ENCODE measurements at places on chromosomes 4 and X. TPM values are rescaled to one million over a fixed set of nuclear protein-coding genes. Genes with fewer than 3 reads are reported as not detected.

MAGEE2 gene
- not detected for total RNA-seq

ATP5ME gene
- 255 TPM for total RNA-seq

- H3K4me1 ChIP-seq = peaks cover 17% of the 10 kb centered on the region
- H3K27me3 ChIP-seq = no peaks in the 10 kb centered on the region
- H3K4me3 ChIP-seq = no peak overlapping the region
- H3K36me3 ChIP-seq = no peaks in the 10 kb centered on the region
Measured at GRCh38 chr4:139919521-139919920, 234.5 kb downstream of the MAML3 start.

GRCh38 chr4:71445811-71446210 lies 107.0 kb downstream of the SLC4A4 start:
- H3K27ac ChIP-seq = no peak overlapping the region
- no peaks in the 10 kb centered on the region for H3K36me3 ChIP-seq
- H3K27me3 ChIP-seq = no peaks in the 10 kb centered on the region
- H3K4me3 ChIP-seq = no peak overlapping the region

DNA sequence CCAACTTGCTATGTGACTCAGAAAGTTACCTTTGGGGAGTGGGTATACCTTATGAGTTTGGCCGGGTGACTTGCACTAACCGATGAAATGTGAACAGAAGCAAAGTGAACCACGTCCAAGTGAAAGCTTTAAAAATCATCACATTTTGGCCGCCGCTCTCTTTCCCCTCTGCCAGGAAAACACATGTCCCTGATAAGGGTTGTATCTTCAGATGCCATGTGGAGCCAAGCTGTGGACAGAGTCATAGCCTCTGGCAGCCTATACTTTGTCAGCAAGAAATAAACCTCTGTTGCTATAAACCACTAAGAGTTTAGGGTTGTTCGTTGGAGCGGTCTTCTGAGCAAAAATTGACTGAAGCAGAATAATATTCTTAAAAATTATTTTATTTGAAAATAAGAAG lies 92.3 kb downstream of the PRDM5 start:
- H3K27ac ChIP-seq = no peak overlapping the region
- no peaks in the 10 kb centered on the region for H3K36me3 ChIP-seq
- H3K4me3 ChIP-seq = no peak overlapping the region
- no peaks in the 10 kb centered on the region for H3K27me3 ChIP-seq

DNA sequence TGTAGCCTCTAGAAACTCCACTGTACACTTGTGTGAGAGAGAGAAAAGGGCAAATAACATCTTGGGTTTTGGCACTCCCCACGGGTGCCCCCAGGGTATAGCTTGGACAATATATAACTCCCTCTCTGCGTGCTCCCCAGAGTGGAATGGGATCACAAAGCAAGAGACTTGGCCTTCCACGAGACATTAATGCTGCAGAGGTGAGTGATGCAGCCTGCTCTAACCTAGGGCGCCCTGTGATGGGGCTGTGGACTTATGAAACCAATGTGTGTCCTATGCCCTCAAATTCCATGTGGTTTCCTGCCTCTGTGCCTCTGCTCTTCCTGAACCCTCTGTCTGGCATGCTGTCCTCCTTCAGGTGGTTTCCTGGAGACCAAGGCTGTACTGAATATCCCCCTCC lies 22.0 kb upstream of the FAM9C start:
- H3K4me1 ChIP-seq = no peaks in the 10 kb centered on the region
- H3K27ac ChIP-seq = no peak overlapping the region
- H3K36me3 ChIP-seq = no peaks in the 10 kb centered on the region
- no peak overlapping the region for H3K4me3 ChIP-seq
- DNase-seq = no peak

- no peaks in the 10 kb centered on the region for H3K27me3 ChIP-seq
- no peaks in the 10 kb centered on the region for H3K4me1 ChIP-seq
- H3K36me3 ChIP-seq = no peaks in the 10 kb centered on the region
- no peak overlapping the region for H3K4me3 ChIP-seq
Measured at GRCh38 chrX:68372665-68373064, 60.6 kb downstream of the OPHN1 start.

CLTRN gene
- total RNA-seq = 1.0 TPM

DNA sequence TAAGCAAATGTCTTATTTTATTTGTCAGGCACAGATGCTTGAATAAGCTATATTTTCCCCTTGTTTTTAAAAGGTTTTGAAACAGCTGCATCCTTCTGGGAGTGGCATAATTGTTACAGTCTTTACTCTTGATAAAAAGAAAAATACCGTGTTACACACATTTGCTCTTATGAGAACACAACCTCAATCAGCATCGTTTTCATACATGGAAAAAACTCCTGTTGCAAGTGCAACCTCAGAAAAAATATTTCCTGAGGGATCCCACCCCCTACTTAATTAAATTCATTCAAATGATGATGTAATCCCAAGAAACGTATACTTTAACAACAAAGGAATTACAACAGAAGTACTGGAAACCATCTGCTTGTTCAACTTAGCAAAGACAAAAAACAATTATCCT lies 58.6 kb downstream of the SMAD1 start:
- no peaks in the 10 kb centered on the region for H3K27me3 ChIP-seq
- H3K27ac ChIP-seq = no peak overlapping the region
- no peak overlapping the region for H3K4me3 ChIP-seq
- no peaks in the 10 kb centered on the region for H3K36me3 ChIP-seq
- peaks cover 7% of the 10 kb centered on the region for H3K4me1 ChIP-seq

GRCh38 chr4:159177265-159178150 lies 74.6 kb downstream of the RAPGEF2 start:
- no peaks in the 10 kb centered on the region for H3K27me3 ChIP-seq
- H3K4me1 ChIP-seq = peaks cover 23% of the 10 kb centered on the region
- H3K27ac ChIP-seq = no peak overlapping the region

DNA sequence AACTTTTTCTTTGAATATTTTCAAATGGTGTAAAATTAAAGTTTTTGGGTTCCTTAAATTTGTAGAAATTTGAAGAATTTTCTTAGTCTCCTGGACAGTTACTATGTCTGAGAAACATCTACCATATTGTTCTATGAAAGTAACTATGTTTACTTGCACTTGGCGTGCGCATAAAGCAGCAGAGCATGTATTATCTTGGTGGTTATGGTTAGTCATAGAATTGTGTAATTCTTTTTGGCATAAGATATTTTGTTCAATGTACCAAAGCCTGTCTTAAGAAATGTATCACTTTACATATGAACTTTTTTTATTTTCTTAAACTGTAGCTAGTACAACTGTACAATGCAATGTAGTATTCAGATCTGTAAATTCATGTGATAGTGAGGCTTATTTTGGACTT lies 49.2 kb downstream of the CDS1 start:
- H3K27ac ChIP-seq = no peak overlapping the region
- no peaks in the 10 kb centered on the region for H3K36me3 ChIP-seq
- peak; percentile 85 for DNase-seq
- no peak overlapping the region for H3K4me3 ChIP-seq
- no peaks in the 10 kb centered on the region for H3K4me1 ChIP-seq

PDE5A gene
- total RNA-seq = 2.2 TPM

GUCY2F gene
- total RNA-seq = not detected

GRCh38 chrX:136016881-136017280 lies 31.6 kb downstream of the SLC9A6 start:
- no peaks in the 10 kb centered on the region for H3K4me1 ChIP-seq
- DNase-seq = no peak
- H3K27me3 ChIP-seq = no peaks in the 10 kb centered on the region
- no peak overlapping the region for H3K27ac ChIP-seq
- H3K36me3 ChIP-seq = peaks cover 3% of the 10 kb centered on the region
- no peak overlapping the region for H3K4me3 ChIP-seq

MAGEC2 gene
- not detected for total RNA-seq

GRCh38 chr4:2961811-2962441 lies 1.3 kb downstream of the NOP14 start:
- H3K4me3 ChIP-seq = peak overlapping the region; percentile 99
- H3K36me3 ChIP-seq = peaks cover 4% of the 10 kb centered on the region
- no peak overlapping the region for H3K27ac ChIP-seq
- H3K4me1 ChIP-seq = peaks cover 28% of the 10 kb centered on the region
- no peak for DNase-seq
- H3K27me3 ChIP-seq = no peaks in the 10 kb centered on the region

SSX2B gene
- not detected for total RNA-seq

DNA sequence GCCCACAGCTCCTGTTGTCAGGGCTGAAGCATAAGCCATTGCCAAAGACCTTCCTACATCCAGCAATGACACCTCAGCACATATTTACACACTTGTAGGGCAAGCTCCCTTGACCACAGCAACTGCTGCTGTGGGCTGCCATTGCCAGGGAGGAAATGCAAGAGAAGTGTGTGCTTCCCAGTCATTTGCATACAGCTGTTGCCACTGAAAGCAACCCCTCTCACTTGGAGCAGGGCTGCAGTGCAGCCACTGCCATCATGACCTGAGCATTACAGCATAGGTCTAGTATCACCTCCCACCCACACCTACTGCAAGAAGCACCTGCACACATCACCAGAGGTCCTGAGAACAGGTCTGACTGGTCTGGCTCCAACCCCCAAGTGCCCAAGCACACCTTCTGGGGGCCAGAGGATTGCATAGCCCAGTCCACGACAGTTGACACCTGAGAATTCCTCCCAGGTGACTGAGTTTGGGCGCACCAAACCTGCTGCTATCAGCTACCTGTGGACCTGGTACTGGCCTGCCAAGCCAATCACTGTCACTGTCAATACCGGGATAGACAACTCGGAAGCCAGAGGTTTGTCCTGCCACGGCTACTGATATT lies 636.5 kb upstream of the SLIT2 start:
- H3K36me3 ChIP-seq = no peaks in the 10 kb centered on the region
- no peak for DNase-seq
- H3K27ac ChIP-seq = no peak overlapping the region
- no peaks in the 10 kb centered on the region for H3K4me1 ChIP-seq

- no peak overlapping the region for H3K4me3 ChIP-seq
- no peak for DNase-seq
- H3K27ac ChIP-seq = no peak overlapping the region
Measured at GRCh38 chr4:40978548-40978947, 228.8 kb downstream of the NSUN7 start.

CFAP99 gene
- total RNA-seq = not detected

GRCh38 chrX:38817004-38817703 lies 15.9 kb downstream of the MID1IP1 start:
- no peaks in the 10 kb centered on the region for H3K4me1 ChIP-seq
- DNase-seq = no peak
- no peaks in the 10 kb centered on the region for H3K27me3 ChIP-seq
- no peak overlapping the region for H3K4me3 ChIP-seq
- no peaks in the 10 kb centered on the region for H3K36me3 ChIP-seq
- no peak overlapping the region for H3K27ac ChIP-seq

GRCh38 chrX:132463411-132463810 lies 25.4 kb downstream of the MBNL3 start:
- no peak for DNase-seq
- H3K27me3 ChIP-seq = no peaks in the 10 kb centered on the region
- H3K4me1 ChIP-seq = no peaks in the 10 kb centered on the region
- no peaks in the 10 kb centered on the region for H3K36me3 ChIP-seq
- no peak overlapping the region for H3K27ac ChIP-seq

DNA sequence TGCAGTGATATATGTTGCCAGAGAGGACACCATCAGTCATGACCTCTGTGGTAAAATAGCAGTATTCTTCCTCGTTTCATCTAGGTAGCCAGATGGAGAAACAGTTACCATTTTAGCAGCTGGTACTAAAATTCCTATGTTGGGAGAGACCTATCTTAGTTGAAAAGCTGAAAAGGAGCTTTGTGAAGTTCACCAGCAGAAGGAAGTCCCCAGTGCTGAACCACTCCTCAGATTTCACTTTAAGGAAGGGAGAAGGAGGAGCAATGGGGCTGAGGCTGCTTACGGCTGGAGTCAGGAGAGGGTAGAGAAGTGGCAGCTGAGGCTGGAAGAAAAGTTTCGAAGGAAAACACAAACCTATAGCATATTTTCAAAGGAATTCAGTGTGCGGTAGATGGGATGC lies 103.7 kb downstream of the ATXN3L start:
- peaks cover 10% of the 10 kb centered on the region for H3K4me1 ChIP-seq
- H3K27me3 ChIP-seq = no peaks in the 10 kb centered on the region
- H3K36me3 ChIP-seq = no peaks in the 10 kb centered on the region
- H3K4me3 ChIP-seq = no peak overlapping the region

DNA sequence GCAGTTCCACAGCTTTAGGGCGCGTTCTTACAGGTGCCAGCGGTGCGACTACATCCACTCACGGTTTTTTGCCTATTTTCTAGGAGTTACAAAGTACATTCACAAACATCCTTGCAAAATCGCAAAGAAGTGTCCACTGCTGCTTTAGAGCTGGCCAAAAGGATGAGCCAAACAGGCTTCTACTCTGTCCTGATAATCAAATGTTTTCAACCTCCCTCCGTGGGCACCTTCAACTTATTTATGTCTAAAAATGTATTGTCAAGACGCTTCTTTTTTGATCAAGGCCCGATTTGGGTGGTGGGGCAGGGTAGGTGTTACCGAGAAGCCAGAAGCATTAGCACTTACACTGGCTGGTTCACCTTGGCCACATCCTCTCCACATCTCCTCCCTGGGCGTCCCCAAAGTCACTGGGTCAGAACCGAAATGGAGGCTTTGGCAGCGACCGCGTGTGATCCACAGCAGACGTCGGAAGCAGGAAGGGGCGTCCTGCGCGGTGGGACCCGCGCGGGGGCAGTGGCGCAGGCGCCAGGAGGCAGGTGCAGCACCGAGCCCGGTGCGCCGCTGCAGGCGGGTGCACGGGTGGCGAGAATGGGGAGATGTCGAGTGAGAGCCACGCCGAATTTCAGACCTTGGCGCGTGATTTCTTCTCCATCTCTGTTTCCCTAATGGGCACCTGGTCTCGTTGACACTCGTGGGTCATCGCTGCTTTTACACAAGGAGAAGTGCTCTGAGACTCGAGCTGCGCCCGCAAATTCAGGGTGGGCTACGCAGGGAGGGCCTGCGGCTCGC lies 16.9 kb downstream of the NKX3-2 start:
- H3K27me3 ChIP-seq = peaks cover 96% of the 10 kb centered on the region
- H3K4me3 ChIP-seq = no peak overlapping the region

DNA sequence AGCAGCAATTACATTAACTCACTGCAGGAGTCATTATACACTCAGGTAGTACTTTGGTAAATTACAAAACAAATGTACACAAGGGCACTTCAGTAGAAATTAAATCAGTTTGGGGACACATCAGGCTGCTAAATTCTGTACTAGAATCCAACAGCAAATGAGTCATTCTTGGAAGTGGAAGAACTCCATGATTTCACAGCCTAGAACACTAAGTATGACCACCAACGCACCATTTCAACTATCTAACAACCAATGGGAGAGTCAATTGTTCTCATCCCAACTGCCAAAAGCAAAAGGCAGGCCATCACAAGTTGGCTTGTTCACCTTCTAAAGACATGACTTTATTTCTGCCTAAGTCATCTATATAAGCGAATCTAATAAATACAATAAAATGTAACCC lies 26.6 kb downstream of the PPM1K start:
- H3K27ac ChIP-seq = no peak overlapping the region
- H3K4me3 ChIP-seq = no peak overlapping the region
- no peaks in the 10 kb centered on the region for H3K4me1 ChIP-seq

GRCh38 chr4:145539671-145540070 lies 58.0 kb downstream of the SMAD1 start:
- no peak for DNase-seq
- no peaks in the 10 kb centered on the region for H3K27me3 ChIP-seq
- no peak overlapping the region for H3K4me3 ChIP-seq
- H3K4me1 ChIP-seq = peaks cover 1% of the 10 kb centered on the region
- no peak overlapping the region for H3K27ac ChIP-seq
- H3K36me3 ChIP-seq = no peaks in the 10 kb centered on the region

Data from astrocyte (in vitro differentiated cells and primary cell).